ENCODE measurements at places on chromosomes 16 and 17.
A peak's percentile ranks its signal among the peaks of the same experiment; 100 is the strongest.

- no peak for DNase-seq
Measured at GRCh38 chr17:51359055-51359454, 98.7 kb downstream of the UTP18 start.

GRCh38 chr16:28120754-28121153, 57.2 kb upstream of the GSG1L start:
- no peak for DNase-seq

DNA sequence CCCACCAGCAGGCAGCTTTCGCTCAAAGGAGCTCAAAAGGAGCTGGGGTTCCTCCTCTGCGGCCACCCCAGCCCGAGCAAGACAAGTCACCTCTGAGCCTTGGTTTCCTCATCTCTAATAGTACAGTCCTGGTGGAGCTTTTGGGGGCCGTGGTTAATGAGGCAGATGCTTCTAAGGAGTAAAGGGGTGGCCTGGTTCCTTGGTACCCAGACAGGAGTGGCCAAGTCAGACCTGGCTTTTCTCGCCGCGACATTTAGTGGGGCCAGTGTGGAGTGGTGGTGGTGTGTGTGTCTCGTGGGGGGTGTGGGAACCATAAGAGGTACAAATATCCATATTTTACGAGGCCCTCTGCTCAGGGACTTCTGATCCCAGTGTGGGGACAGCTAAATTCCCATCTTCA, 6.7 kb downstream of the FOXF1 start:
- no peak for DNase-seq

GRCh38 chr17:1471911-1472821, 16.1 kb upstream of the CRK start:
- no peak for DNase-seq

DNA sequence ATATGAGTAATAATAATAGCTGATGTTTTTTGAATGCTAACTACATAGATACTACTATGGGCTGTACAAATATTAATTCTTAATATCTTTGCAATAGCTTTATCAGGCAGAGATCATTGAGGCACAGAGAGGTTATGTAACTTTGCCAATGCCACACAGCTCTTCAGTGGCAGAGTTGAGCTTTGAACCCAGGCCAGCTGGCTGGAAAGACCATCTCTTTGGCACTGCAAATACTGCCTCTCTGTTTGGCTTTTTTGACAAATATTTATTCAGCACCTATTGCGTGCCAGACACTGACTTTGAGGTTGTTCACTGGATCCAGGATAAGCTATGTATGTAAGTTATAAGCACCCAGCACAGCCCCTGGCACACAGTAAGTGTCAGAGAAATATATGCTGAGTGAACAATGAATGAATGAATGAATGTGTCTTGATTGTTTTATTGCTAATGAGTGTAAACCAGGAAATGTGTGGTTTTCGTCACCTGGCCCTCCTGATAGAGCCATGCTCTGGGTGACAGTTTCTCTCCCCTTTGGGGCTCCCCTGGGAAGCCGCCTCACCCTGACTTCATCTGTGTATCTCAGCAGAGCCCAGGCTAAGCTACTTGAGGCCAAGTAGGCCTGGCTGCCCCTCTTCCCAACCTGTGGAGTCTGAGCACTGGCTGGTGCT, 2.5 kb downstream of the AQP8 start:
- no peak for DNase-seq

- DNase-seq: no peak
Measured at GRCh38 chr16:77868478-77868877, 80.1 kb downstream of the VAT1L start.

DNA sequence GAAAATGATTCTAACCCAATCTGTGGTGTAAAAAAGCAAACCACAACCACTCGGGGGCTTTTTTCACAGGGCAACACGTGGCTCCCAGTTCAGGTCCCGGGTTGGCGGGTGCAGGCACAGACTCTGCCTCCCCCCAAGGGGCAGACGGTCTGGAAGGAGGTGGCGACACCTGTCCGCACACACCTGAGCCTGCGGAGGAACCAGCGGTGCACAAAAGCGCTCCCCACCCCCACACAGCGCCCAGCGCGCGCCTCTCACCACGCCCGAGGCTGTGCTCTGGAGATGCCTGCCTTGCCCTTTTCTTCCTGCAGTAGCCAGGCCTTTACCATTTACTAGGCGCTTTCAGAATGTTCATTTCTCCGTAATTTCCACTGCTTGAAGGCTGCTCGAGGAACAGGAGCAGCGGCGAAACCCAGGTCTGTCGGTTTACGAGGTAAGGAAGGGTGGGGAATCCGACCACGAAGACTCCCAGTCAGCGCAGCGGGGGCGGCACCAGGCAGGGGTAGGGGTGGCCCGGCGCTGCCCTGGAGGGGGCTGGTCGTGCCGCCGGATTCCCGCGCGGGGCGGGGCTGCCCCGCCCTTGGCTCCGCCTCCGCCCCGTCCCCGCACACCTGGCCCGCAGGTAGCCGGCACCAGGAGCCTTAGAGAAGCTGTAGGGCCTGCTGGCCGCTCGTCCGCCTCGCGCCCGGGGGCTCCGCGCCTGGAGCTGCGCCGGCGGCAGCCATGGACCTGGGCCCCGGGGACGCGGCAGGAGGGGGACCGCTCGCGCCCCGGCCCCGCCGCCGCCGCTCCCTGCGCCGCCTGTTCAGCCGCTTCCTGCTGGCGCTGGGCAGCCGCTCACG, at the start of gene USP43:
Gene USP43, plus strand, starts transcription at position 608 of the 842 bp plus-strand sequence. Its CDS starts 116 bp downstream, at position 724.
- DNase-seq: peak; percentile 7

- no peak for DNase-seq
Measured at GRCh38 chr16:11198828-11199227, 57.2 kb downstream of the SOCS1 start.

- DNase-seq: peak; percentile 59
Measured at GRCh38 chr17:17300624-17301568, 2.3 kb upstream of the NT5M start.

GRCh38 chr16:4358831-4359561, 7.9 kb upstream of the PAM16 start:
- peak; percentile 68 for DNase-seq

DNA sequence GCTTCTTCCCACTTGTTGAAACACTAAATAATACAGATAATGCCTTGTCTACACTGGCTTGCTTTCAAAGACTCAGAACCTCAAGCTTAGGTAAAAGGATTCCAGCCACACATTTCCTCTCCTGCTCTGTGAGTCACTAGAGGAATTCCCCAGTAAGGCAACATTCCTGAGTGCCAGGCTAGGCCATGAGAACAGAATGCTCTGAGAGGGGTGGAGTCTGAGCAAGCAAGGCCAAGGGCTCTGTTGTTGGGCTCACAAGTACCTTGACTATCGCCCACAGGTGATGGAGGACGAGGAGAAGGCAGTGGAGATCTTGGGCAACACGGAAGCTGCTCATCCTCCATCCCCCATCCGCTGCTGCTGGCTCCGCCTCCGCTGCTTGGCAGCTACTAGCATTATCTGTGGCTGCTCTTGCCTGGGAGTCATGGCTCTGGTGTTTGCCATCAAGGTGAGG, 6.7 kb upstream of the PHKG2 start:
- DNase-seq: no peak

GRCh38 chr16:84482001-84482891, 22.2 kb downstream of the MEAK7 start:
- no peak for DNase-seq

DNA sequence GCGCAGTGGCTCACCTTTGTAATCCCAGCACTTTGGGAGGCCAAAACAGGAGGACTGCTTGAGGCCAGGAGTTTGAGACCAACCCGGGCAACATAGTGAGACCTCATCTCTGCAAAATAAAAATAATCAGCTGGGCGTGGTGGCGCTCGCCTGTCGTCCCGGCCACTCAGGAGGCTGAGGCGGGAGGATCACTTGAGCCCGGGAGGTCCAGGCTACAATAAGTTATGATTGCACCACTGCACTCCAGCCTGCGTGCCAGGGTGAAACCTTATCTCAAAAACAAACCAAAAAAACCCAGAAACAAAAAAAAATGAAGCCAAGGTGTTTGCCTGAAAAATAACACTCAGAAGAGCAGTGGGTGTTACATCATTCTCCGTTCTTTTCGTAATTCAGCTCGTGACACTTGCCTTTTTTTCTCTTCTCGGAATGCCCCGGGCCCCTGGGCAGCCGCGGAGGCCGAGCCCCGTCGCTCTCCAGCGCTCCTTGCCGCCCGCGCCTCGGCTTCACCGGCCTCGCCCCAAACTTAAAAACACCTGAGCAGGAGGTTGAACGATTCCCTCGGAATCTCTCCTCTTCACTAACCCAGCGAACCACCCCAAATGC, 17.0 kb downstream of the PRCD start:
- DNase-seq: peak; percentile 38

- no peak for DNase-seq
Measured at GRCh38 chr17:8300226-8300625, 5.0 kb upstream of the SLC25A35 start.

- DNase-seq: no peak
Measured at GRCh38 chr17:36812762-36813161, 124.5 kb upstream of the LHX1 start.

DNA sequence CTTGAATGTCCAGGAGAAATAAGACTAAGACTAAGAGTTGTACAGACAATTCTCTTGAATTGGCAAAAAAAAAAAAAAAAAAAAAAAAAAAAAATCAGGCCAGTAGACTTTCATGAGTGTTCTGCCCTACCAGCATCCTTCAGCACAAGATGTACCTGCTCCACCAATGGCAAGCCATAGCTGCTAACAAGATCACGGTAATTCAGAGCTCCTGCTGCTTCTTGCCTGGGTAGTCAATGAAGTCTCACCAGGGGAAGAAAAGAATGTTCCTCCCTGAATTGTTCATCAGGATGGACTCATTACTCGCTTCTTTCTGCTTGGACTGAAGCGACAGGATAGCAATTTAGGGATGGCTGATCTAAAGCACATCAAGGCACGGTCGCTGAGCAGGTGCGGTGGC, 31.1 kb upstream of the APOH start:
- DNase-seq: no peak

GRCh38 chr17:248337-249235, 67.1 kb upstream of the DOC2B start:
- DNase-seq: no peak

DNA sequence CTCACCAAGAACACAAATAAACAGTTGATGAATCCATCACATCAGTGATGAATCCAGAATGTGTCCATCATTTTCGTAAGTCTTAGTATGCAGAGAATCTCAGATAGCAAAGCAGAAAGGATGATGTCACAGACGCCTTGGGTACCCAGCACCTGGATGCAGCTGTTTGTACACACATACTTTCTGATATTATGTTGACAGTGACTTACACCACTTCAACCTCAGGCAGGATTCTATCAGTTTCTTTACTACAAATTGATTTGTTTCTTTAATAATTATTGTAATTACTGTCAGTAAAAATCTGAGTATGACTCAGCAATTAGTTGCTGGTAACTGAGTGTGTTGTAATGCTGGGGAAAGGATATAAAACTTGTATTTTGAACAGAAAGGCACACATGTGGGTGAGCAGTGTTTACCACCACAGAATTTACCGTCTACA, 159.8 kb downstream of the RPTOR start:
- no peak for DNase-seq

DNA sequence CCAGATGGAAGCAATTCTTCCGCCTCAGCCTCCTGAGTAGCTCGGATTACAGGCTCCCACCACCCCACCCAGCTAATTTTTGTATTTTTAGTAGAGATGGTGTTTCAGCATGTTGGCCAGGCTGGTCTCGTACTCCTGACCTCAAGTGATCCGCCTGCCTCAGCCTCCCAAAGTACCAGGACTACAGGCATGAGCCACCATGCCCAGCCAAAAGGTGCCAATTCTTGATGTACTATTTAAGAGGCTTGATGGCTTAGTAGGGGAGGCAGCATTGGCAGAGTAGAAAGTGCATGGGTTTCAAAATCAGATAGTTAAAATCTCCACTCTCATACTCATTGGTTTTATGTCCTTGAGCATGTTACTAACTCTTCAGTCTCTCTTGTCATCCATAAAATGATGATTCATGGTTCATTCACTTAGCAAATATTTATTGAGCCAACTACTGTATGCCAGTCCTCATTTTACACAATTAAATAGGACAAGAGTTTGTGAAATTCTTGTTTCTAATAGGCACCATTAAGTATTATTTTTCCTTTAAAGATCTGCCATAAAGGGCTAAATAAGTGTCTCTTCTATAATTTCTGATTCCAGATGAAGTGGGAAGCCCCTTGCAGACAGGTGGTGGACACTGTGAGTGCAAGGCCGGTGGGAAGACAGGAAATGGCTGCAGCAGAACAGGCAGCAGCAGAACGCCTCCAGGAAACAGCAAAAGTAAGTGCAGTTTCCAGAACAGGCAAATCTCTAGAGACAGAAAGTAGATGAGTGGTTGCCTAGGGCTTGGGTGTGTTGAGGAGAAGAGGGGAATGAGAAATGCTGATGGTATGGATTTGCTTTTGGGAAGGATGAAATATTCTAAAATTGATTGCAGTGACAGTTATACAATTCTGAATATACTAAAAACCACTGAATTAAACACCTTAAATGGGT, 8.2 kb upstream of the RPL27 start:
- DNase-seq: no peak

GRCh38 chr16:79008036-79008868, 592.3 kb downstream of the MAF start:
- no peak for DNase-seq

GRCh38 chr17:77645072-77646045, 313.1 kb upstream of the TNRC6C start:
- peak; percentile 36 for DNase-seq

DNA sequence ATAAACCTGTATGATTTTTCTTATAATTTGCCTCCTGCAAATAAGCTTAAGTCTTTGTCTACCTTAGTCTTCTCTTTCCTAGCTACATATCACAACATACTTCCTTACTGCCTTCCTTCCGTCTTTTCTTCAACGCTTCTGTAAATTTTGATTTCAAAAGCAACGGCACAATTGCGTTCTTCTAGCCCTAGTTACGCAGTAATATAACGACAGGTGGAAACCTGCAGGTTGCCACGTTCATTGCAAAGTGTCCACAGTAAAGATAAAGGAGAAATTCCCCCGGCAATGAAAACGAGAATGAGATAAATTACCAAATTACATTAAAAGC, 546 bp upstream of the PSMD7 start:
- no peak for DNase-seq

- DNase-seq: peak; percentile 73
Measured at GRCh38 chr17:3710951-3711383, 12.7 kb upstream of the HASPIN start.

GRCh38 chr17:8337802-8338752, 1.6 kb upstream of the ODF4 start:
- no peak for DNase-seq

GRCh38 chr17:3727041-3727440, 3.3 kb downstream of the HASPIN start:
- no peak for DNase-seq

GRCh38 chr16:4586291-4586690, 28.4 kb downstream of the UBALD1 start:
- DNase-seq: no peak
